Right renal pelvis (tissue), 4 donors: ENCODE measurements at places on chromosomes 7 and 10. TPM values are rescaled to one million over a fixed set of nuclear protein-coding genes. Genes with fewer than 3 reads are reported as not detected.

DNA sequence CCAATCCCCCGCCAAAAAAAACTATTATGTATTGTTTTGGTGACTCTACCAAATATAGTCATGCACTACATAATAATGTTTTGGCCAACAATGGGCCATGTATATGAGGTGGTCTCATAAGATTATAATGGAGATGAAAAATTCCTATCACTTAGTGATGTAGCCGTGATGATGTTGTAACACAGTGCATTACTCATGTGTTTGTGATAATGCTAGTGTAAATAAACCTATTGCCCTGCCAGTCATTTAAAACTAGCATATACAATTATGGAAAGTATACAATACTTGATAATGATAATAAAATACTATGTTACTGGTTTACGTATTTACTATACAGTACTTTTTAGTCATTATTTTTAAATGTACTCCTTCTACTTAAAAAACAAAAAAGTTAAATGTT, 101.5 kb downstream of the SLC25A40 start:
- no peak for DNase-seq

- no peak for DNase-seq
Observed at GRCh38 chr7:31308652-31309051, 31.9 kb downstream of the NEUROD6 start.

- DNase-seq = no peak
Observed at GRCh38 chr10:132143162-132143561, 43.6 kb upstream of the DPYSL4 start.

- no peak for DNase-seq
Observed at GRCh38 chr7:18225067-18225466, 197.4 kb upstream of the PRPS1L1 start.

DNA sequence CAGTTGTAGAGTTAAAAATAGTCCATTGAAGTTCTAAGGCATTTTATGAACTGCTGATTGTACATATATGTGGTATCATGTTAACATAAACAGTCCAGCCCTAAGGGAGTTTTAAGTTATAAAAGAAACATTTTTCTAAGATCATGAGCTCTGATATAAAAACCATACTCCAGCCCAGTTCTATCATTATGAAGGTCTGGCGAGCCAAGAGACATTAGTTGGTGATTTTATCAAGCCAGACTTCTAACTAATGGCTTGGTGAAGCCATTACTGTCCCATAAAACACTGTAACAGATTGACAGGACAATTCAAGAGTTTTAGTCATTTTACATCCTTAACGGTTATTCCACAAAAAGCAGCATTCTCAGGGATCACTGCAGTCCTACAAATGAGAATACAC, 221.6 kb downstream of the RNLS start:
- no peak for DNase-seq

DNA sequence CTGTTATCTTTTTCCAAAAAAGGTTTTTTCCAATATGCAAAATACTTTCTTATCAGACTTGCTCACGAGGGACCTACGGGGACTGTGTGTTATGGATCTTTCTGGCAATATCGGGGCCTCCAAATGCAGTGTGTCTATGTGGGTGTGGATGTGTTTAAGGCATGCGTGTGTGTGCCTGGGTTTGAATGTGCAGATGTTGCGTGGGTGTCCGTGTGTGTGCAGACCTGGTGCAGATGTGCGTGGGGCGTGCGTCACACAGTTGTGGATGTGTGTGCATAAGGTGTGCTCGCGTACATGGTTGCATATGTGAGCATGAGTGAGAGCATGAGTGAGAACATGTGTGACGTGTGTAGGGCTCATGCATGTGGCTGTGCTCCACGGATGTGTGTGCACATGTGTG, 19.7 kb downstream of the NKX6-2 start:
- DNase-seq = no peak

GRCh38 chr10:11170574-11170973, 152.9 kb downstream of the CELF2 start:
- DNase-seq = no peak

GRCh38 chr10:104559935-104560334, 81.2 kb upstream of the SORCS3 start:
- no peak for DNase-seq

- no peak for DNase-seq
Observed at GRCh38 chr7:102439963-102440795, 6.8 kb downstream of the ORAI2 start.

- no peak for DNase-seq
Observed at GRCh38 chr7:101632641-101633040, 3.5 kb upstream of the MYL10 start.

- DNase-seq = no peak
Observed at GRCh38 chr10:88200312-88201032, 337.0 kb downstream of the PTEN start.

- DNase-seq = no peak
Observed at GRCh38 chr7:114273218-114273617, 141.4 kb upstream of the FOXP2 start.

The SFMBT2 gene
- 7.6 TPM for polyA plus RNA-seq

The ABCB4 gene
- 2.0 TPM for polyA plus RNA-seq

The CALN1 gene
- polyA plus RNA-seq = 0.58 TPM

The FAM20C gene
- 72.7 TPM for polyA plus RNA-seq

The CRHR2 gene
- polyA plus RNA-seq = not detected

The HOXA4 gene
- 20.4 TPM for polyA plus RNA-seq

The FXYD4 gene
- polyA plus RNA-seq = not detected

The PI4K2A gene
- 19.8 TPM for polyA plus RNA-seq

The GCK gene
- polyA plus RNA-seq = 2.6 TPM
